GM12891 (cell line): ENCODE measurements at places on chromosomes 11 and 22.

- DNase-seq, result no peak
Observed at GRCh38 chr11:68335683-68336082, 23.3 kb downstream of the LRP5 start.

DNA sequence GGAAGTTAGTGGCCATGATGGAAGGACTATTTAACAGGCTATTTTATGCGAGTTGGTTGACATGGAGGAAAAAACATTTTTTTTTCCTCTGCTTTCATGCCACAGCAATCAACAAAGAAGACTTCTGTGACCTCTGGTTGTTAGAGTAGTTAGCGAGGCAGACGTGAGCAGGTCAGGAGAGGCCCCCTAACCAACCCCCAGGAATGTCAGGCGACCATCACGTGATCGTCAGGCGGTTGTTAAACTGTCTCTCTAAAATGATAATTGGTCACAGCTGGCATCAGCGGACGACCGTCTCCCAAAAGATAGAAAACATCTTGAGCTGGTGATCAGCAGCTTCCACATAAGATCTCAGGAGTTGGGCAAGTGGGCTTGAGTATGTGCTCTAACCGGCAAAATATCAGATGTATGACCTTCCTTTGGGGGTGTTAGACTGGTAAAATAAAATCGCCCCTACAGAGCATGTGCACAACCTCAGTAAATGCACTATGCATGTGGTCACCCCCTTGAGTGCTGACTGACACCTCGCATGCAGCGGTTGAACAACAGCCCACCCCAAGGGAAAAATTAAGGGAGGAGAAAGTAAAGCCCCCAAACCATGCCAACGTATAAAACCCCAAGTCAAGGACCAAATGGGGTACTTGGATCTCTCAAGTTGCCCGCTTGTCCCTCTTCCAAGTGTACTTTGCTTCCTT lies 20.9 kb upstream of the NARS2 start:
- DNase-seq, result no peak

DNA sequence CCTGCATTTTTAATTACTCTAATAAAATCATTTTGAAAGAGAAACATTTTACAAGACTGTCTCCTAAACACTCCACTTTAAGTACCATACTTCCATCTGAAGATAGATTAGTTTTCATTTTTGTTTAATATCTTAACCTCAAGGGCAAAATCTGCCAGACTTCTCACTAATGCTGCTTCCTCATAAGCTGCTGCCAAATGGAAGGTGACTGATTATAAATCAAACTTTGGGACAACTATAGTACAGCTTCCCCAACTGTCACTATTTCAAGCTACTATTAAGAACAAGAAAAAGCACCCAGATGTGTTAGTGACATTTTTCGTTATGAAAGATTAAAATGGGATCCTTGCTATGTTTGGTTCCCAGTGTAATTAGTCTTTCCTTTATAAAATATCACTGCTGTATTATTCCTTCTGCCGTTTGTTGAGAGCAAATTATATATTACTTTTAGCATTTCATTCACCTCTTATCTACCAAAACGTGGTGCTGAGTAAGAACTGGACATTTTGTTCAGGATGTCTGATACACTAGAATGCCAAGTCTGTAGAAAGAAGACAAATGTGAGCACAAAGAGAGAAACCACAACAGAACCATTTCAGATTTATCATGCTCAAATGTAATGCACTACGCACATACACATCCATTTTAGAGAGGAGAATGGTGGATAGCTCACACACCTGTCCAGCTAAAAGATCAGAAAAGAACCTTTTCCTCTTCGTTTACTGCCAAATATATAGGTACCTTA lies 312.2 kb upstream of the C11orf87 start:
- DNase-seq, result no peak

DNA sequence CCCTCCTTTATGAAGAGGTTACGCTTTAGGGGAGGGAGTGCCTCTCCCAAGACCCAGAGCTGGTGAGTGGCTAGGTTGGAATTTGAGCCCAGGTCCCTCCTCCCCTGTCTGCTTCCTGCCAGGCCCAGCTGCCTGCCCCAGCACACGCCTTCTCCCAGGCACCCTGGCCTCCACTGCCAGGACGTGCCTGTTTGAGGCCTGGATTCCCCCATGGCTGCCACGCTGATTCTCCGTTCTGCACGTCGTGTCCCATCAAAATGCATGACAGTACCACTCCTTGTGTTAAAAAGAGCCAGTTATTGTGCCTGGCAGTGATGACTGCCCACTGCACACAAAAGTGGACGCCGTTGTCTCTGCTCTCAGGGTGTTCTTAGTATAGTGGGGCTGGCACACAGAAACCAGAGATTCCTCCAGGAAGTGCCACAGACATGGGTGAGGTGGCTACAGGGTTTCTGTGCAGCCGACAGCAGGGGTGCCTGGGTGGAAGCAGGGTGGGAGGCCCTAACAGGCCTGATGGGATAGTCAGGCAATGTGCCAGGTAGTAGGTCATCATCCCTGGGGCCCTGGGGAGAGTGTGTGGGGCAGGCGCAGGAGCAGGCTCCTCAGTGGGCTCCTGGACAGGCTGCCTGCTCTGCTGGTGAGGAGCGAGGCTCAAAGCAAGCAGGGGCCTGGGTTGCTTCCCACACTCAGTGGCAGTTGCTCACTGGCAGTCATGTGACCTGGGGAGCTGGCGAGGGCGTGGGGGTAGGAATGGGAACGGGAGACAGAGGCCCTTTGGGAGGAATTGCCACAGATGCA lies 24.2 kb downstream of the MED15 start:
- DNase-seq, result no peak

GRCh38 chr11:2848497-2848896 lies 37.1 kb downstream of the CDKN1C start:
- DNase-seq, result no peak

DNA sequence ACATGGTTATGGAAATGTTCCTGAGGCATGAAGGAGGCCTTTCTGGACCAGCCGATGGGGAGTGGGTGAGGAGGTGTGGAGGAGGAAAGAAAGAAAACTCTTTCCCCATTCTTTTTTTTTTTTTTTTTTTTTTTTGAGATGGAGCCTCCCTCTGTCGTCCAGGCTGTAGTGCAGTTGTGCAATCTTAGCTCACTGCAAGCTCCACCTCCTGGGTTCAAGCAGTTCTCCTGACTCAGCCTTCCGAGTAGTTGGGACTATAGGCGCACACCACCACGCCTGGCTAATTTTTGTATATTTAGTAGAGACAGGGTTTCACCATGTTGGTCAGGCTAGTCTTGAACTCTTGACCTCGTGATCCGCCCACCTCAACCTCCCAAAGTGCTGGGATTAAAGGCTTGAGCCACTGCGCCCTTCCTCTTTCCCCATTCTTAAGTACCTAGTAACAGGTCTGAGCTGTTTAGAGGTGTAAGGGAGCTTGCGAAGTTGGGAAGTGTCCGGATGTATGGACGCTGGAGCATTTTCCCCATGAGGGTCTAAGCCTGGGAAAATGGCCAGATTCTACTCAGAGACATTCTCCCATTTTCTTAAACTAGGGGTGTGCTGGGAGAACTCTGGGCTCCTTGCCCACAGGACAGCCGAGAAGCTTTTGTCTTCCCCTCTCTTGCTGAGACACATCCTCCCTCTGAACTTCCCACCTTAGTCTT lies 135.8 kb downstream of the TEAD1 start:
- no peak for DNase-seq

DNA sequence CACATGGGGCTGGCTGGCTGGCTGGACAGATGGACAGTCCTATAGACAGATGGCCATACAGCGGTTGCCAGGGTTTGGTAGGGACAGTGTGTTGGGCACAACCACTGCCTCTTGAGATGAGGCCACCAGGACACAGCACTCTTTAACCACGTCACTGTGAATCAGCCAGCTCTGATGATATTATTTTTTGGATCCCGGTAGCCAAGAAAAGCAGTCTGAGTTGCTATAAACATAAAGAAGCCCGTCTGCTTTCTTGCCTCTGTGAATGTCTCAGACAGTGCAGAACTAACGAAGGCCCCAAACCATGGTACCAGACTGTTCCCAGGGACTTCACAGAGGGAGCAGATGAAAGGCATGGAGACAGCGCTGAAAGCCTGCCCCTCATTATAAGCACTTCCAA lies 115.9 kb upstream of the CSNK2A3 start:
- DNase-seq, result no peak

GRCh38 chr22:37260901-37261336 lies 16.9 kb upstream of the RAC2 start:
- no peak for DNase-seq

DNA sequence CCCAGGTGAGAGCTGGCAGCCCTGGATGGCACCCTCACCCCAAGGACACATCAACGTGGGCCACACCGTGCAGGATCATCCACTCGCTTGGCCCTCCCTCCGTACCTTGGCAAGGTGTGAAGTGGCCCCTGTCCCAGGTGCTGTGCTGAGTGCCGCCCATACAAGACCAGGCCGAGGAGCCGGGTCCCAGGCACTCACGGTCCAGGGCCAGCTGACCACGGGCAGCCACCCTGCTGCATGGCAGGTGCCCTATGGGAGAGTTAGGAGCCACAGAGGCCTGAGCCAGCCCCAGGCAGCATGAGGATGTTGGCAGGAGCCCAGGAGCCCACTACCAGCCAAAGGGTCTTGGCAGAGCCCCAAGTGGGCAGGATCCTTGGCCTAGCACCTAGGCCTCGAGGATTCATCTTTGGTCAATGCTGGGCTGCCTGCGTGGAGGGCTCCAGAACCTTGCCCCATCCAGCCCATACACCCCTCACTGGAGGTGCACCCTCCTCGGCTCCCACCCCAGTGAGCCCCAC lies 19.6 kb downstream of the RTN4R start:
- DNase-seq, result no peak

DNA sequence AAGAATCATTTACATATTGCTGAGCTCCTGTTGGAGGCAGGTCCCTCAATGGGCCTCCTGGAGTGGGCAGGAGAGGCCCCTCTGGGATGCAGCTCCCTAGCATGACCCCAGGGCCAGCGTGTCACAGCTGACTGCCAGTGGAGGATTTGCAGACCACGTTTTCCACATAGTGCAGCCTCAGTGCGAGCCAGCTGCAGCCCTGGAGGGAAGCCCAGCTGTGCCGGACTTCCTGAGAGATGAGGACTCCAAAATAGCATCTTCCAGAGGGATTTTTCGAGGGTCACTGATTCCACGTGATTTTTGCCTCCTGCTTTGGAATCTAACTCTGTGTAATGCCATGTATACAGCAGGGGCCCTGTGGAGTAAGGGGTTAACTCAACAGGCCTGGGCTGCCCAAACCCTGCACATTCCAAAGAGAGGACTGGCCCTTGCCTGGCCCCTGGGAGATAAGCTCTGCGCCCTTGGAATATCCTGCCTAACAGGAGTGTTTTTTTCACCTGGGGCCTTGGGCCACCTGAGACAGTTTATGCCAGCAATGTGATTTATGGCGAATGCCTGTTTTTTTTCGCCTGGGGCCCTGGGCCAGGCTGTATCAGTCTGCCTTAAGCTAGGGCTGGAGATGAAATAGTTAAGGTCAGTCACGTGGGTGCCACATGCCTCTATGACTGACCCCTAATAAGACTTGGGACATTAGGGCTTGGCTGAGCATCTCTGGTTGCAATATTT lies 47.4 kb downstream of the RPS6KA4 start:
- no peak for DNase-seq

- DNase-seq, result no peak
Observed at GRCh38 chr11:9803685-9804418, 140.0 kb downstream of the SWAP70 start.

GRCh38 chr22:49783036-49783746 lies 44.5 kb downstream of the BRD1 start:
- DNase-seq, result no peak

- DNase-seq, result no peak
Observed at GRCh38 chr11:33475993-33476392, 218.8 kb downstream of the HIPK3 start.
